ENCODE measurements at places on chromosomes 12 and 14.

DNA sequence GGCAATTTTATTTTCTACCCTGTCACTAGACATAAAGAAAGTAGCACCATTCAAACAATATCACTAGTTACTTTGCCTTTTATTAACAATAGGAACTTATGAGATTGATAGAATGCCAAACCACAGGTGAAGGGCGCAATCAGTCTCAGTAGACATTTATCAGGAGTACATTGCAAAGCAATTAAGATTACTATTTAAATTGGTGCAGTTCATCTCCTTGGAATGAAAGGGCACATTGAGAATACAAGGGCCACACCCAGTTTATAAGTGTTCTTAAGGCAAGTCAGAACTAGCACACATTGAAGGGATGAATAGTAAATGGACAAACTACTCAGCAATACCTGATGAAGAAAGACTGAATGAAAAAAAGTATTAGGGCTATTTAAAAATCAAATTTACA lies 601.4 kb downstream of the C12orf50 start:
- no peak for DNase-seq

DNA sequence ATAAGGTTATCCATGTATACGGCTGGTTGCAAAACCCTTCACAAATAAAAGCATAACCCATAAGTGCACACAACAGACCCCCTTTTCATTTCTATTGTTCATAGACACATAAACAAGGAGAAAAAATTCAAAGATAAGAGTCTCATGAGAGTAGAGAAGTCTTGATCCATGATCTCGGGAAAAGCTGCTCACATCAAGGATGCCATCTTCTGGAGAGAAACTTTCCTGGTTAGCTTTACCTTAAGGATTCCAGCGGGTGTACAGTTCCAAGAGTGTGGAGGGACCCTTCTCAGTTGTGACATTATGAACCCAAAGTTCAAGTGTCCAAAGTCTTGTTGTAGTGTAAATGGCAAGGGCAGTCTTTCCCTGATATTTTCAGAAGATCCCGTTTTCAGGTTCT lies 144.5 kb downstream of the LLPH start:
- DNase-seq, result no peak

GRCh38 chr14:39035336-39035735 lies 67.7 kb downstream of the SEC23A start:
- DNase-seq, result no peak

GRCh38 chr12:128794661-128795529 lies 28.9 kb downstream of the SLC15A4 start:
- no peak for DNase-seq

DNA sequence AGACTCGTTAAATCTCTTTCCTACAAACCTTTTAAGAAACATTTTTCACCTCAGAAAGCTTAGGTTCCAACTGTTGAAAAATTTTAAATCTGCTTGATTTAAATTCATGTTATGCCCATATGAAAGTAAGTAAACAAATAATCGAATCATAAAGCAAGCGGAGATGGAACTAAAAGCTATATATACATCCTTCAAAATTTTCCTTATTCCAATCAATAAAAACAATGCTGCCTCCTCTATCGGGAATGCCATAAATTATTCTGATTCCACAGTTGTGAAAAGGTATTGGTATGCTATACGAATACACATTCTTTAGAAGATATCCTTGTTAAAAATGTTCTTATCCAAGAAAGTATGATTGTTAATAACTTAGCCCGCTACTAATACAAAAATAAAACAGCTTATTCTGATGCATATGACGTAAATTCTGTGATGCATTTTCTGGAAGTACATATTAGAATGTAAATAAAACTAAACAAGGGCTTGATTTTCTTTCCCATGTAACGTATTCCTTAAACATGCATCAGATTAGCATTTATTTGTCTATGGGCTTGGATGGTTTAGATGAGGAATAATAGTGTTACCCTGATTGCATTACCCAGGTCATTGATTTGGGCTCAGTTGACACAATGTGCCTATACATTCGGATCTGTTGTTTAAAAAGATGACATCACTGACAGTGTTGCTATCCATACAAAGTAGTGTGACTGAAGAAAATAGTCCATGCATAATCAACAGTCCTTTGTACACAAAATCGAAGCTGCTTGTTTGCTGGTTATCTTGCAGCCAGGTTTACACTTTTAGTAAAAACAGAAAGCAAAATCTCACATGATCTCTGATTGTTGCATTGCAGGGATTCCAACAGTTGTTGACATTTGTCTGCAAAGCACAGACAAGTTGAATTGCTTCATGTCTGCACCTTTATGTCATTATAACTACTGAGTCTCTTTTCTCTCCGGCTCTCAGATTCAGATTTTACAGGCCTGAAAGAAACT lies 656 bp upstream of the DTD2 start:
- no peak for DNase-seq

GRCh38 chr14:95382747-95383146 lies 63.0 kb upstream of the CLMN start:
- no peak for DNase-seq

- no peak for DNase-seq
Measured at GRCh38 chr12:454833-455232, 4.9 kb upstream of the B4GALNT3 start.

- DNase-seq, result no peak
Measured at GRCh38 chr14:58946431-58946830, 242.0 kb upstream of the DAAM1 start.

GRCh38 chr12:78330131-78330530 lies 499.4 kb downstream of the NAV3 start:
- DNase-seq, result no peak

DNA sequence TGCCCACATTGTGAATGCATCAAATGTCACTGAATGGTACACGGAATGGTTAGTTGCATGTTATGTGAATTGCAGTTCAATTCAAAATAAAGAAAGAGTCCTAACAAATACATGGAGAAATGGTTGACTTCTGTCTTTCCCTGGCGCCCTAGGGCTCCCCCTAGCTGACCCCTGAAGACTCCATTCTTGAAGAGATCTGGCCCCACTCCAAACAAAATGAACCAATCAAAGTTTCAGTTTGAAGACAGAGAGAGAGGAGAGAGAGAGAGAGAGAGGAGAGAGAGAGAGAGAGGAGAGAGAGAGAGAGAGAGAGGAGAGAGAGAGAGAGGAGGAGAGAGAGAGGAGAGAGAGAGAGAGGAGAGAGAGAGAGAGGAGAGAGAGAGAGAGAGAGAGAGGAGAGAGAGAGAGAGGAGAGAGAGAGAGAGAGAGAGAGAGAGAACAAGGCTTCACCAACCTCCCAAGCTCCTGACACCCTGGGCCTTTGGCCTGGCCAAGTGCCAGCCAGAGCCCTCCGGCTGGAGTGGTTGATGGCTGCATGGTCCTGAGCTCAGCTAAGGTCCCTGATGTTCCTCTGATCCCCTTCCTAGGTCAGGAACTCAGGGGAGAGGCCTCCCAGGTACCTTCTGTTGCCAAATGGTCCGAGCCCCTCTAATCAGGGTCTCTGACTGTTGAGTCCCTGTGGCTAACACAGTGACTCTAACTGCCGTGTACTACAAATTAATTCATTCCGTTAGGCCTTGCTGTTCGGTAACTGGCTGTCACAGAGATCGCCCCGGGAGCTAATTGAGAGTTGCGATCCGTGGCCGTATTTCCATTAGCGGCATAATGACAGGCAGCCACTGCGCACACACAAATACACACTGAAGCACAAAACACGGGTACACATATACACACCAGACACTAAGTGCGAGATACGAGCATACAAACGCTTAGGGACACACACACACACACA lies 188.8 kb downstream of the ESRRB start:
- no peak for DNase-seq

DNA sequence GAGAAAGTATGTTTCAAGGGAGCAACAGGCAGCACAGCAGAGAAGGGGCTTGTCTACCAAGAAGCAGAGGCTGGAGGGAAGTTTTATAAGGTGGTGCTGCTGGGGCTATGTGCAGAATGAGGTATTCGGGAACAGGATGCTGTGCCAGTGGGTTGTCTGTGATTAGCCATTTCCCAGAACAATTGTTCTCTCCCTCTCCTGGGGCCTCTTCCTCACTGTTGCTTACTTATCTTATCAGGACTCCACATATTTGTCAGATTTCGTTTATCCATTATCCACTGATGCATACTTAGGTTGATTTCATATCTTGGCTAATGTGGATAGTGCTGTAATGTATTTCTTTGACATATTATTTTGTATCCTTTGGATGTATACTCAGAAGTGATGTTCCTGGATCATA lies 195.1 kb upstream of the RTL1 start:
- DNase-seq, result no peak

GRCh38 chr12:68334132-68334531 lies 2.0 kb upstream of the MDM1 start:
- peak; percentile 19 for DNase-seq

- no peak for DNase-seq
Measured at GRCh38 chr12:124389725-124390441, 95.0 kb downstream of the RFLNA start.

DNA sequence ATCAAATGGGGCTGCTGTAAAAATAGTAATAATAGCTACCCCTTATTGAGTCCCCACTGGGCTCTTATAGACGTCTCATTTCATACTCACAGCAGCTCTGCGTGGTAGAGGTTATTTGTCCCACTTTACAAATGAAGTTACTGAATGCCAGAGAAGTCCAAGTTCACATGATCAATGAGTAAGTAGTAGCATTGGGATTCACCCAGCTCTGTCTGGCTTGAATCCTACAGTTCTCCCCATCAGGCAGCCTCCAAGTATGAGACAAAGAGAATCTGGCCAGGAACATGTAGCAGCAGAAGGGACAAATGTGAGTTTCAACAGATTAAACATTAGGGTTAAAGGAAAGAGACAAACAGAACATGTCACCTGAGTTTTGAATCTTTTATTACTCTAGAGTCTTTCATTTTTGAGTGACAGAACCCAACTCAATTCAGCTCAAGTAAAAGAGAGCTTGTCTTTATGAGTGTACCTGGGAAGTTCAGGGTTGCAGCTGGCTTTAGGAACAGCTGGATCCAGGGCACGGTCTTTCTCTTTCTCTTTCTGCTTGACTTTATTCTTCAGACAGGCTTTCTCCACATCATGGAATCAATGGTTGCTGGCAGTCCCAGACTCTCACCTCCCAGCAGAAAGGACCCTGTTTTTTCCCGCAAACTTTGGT lies 64.1 kb upstream of the JDP2 start:
- no peak for DNase-seq

GRCh38 chr12:20212658-20213555 lies 155.4 kb upstream of the PDE3A start:
- DNase-seq, result peak; percentile 36

DNA sequence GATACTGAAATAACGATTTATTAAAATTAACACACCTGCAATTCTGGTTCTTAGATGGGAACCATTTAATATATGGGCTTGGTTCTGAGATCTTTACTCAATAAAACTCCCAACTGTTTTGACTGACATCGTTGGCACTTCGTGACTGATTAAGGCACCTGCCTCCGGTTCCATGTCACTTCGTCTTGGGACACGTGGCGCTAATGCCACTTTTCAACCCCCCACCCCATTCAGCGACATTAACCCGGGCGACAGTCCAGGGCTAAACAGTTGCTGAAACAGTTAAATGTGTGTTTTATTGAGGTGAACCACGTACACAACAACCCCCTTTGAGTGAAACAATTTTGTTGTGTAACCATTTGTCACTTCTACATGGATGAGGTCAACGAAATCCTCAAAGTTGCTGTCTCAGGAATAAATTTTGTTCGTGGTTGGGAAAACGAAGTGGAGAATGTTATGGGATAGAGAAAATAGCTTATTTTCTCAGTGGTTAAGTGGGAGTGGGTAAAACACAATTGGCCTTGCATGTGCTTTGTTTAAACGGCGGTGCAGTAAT lies 9.9 kb upstream of the SLC38A2 start:
- no peak for DNase-seq

- no peak for DNase-seq
Measured at GRCh38 chr12:40000884-40001283, 105.0 kb downstream of the SLC2A13 start.

DNA sequence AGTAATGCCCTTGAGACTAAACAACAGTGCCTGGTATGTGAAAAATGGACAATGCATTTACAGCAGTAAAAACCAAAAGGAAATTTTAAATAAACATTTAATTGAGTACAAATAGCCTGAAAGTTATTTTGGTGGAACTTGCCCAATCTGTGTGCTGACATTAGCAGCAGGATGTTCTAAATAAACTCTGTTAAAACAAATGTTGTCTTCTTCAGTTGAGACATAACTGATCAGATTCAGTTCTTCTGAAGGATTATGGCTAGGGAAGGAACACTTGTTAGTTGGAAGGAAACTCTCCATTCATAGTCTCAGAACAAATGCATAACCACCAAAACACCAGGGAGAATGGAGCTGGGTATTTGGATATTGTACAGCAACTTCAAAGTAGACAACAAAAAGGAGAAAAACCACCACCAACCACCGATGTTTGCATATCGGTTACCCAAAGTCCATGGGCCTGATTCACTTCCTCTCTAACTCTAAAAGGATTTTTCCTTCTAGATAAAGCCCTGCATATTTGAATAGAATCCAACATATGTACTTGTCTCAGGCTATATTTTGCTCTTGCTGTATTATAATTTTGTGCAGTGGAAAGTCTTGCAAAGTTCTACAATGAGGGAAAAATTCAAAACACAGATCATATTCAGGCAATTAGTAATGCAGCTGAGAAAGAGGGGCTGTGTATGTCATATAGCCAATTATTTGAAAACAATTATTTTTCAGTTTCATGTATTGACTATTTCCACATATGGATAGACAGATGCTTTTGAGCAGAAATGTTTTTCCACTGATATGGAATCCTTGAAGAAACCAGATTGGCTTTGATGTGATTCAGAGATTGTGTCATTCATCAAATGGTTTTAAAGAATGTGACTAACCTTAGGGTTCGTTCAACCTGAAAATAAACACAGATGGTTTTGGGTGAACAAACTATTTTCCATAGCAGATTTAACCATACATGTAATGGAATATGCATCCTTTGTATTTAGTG lies 152.2 kb upstream of the BMP4 start:
- DNase-seq, result no peak

- no peak for DNase-seq
Measured at GRCh38 chr14:95518045-95518751, 1.7 kb upstream of the SYNE3 start.

DNA sequence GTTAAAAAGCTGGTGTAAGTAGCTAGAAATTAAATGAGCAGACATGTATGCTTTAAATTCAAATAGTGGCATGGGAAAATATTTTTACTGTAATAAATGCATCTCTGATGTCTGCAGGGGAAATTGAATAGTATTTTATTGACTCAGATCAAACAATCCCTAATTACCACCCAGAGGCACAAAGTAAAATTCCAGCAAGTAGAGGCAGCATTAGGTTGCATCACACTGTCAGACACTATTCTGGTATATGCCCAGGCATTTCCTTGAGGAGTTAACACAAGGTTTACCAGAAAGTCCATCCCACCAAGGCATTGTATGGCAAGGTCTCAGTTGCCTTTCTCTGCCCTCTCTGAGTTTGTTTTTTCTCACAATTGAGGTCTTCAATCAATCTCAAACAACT lies 201.6 kb upstream of the KITLG start:
- no peak for DNase-seq

- DNase-seq, result peak; percentile 14
Measured at GRCh38 chr14:69657950-69658355, 46.6 kb downstream of the SUSD6 start.

- DNase-seq, result peak; percentile 29
Measured at GRCh38 chr12:16189849-16190248, 87.6 kb downstream of the SLC15A5 start.

Data from NCI-H1092 (cell line).